ENCODE measurements at places on chromosomes 1 and 21.

GRCh38 chr1:15455522-15455921 lies 1.0 kb upstream of the CELA2A start:
- DNase-seq = no peak

GRCh38 chr1:201088901-201089525 lies 23.2 kb downstream of the CACNA1S start:
- no peak for DNase-seq

DNA sequence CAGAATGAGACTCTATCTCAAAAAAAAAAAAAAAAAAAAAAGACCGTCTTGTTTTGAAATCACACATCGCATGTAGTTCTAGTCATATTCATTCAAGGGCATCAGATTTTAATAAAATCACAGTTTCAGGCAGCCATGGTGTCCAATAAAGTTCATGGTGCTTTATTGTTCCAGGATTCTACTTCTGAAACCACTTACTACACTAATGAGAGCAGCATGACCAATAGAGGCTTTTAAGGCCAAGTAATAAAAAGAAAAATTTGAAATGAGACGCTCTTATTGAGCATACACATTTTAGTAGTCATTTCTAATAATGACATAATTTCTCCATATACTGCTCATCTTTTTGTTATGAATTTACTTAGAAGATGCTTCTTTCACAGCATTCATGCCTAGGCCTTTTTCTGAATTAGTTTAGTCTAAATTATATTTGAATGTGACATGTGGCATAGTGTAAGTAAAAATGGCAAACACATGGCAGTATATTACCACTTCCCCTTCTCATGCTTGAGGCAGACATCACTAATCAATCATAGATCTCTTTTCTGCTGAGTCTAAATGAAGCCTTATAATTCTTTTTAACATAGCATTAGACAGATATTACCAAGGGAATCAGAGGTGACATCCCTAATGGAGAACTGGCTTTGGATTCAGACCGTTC lies 18.5 kb downstream of the NTMT2 start:
- no peak for DNase-seq

GRCh38 chr1:116738673-116739370 lies 15.4 kb upstream of the CD2 start:
- DNase-seq = no peak

GRCh38 chr1:201251851-201252430 lies 31.4 kb upstream of the PKP1 start:
- no peak for DNase-seq

DNA sequence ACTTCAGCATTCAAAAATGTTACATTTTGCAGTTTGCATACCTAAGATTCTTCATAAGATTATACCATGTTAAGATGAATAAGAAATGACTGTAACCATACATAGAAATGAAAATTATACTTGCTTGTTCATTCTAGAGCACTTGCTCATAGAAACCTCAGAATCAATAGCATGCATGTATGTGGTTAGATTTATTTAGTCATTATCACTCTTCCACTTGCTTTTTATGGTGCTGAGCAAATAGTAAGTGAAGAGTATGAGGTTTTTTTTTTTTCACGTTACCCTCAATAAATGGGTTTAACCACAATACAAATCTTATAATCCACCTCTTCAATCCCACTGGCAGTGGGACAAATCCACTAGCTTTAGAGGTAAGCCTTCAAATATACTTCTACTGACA lies 84.7 kb downstream of the LRRC53 start:
- DNase-seq = no peak

- DNase-seq = no peak
Measured at GRCh38 chr1:62720946-62721554, 32.9 kb upstream of the DOCK7 start.

GRCh38 chr1:237864338-237865244 lies 26.1 kb downstream of the ZP4 start:
- peak; percentile 51 for DNase-seq

DNA sequence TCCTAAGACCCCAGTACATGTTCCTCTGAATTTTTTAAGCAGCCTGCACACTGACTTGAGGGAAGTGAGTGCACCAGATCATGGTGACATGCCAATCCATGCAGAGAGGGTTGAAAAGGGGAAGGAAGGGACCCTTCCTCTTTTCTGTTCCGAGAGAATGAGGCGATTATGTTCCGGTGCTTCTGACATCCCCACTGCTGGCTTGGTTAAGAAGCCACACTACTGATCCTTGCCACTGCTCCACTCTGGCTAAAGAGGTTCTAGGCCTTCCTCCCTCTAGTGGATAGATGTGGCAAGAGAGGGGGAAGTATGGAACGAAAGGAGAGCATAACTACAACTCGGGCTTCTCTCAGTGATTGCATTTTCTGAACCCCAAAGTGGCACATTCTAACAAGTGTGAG lies 1.8 kb upstream of the CYB5R1 start:
- no peak for DNase-seq

- DNase-seq = no peak
Measured at GRCh38 chr1:96488777-96489176, 232.8 kb upstream of the PTBP2 start.

DNA sequence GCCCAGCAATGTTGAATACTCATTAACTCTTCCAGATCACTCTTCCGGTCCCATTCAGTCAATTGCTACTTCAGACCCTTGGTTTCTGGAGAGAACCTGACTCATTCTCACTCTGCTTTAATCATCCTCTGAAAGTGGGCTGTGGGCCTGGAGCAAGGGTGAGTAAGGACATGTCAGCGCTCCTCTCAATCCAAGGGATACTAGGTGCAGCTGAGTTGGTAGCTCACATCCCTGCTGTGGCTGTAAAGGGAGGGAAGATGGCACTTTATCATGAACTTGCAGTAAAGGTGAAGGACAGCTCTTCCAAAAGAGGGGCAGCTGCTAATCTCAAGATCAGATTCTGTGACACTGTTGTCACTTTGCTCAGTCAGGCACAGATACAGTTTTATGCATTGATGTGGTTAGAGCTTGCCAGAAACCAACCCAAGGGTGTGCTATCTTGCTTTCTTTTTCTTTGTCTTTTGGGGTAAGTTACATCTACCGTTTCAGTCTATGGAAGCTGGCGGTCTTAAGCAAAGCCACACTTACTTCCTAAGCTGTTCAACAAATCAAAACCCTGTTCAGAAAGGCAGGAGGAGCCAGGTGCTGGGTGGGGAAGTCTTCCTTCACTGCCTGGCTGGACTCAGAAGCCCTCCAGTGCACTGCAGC lies 26.5 kb upstream of the NTPCR start:
- DNase-seq = no peak

- DNase-seq = no peak
Measured at GRCh38 chr1:40232444-40232843, 15.3 kb upstream of the TMCO2 start.

GRCh38 chr1:57474137-57474750 lies 50.4 kb upstream of the DAB1 start:
- no peak for DNase-seq

- no peak for DNase-seq
Measured at GRCh38 chr1:173140733-173141132, 66.4 kb downstream of the TNFSF4 start.

DNA sequence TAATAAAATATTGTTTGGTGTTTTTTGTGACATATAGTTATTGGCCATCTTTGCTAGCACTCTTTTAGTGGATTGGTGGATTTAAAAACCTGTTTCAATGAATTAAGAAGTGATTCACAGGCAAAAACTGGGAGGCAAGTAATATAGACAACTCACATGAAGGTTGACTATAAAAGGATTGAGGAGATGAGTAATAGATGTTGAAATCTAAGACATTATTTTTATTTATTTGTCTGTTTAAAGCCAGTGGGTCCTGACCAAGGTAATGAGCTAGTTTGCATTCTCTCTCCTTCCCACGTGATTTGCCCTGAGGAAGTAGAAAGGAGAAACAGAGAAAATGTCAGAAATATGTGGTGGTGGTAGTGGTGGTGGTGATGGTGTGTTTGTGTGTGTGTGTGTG lies 351.5 kb upstream of the ZP4 start:
- no peak for DNase-seq

DNA sequence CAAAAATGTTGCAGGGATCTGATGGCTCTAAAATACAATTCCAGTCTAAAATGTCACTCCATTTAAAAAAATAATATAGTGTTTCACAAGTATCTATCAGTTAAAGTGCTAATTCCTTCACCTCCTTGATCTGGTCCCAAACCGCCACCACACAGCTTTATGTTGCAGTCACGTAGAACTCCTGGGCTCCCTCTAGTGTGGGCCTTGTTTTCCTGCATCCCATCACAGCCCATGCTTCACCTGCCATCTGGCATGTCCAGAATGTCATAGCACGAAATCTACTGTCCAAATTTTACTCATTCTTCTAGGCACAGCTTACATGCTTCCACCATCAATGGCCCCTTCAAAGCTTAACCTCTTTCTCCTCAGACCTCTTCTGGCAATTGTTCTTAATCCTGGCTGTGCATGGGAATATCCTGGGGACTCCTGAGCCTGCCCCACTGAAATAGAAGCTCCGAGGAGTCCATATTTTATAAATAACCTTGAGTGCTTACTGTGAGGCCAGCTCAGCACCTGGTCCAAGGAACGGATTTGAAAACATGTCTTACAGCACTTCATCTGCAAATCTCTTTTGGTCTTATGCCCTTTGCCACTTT lies 15.5 kb downstream of the FYB2 start:
- DNase-seq = no peak

DNA sequence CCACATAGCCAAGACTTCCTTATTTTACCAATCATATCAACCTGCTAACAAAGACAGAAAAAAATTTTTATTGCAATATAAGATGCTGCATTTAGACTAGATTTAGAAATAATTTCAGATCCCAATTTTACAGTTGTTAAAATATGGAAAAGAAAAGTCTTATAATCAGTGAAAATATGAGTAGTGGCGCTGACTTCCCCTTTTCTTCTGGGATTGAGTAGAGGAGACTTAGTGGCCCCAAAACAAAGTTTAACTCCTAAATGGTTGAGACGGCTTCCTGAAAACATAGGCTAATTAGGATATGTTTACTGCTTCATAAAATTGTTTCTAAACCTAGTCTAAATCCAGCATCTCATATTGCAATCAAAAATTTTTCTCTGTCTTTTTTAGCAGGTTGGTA lies 68.4 kb downstream of the RAB3GAP2 start:
- no peak for DNase-seq

DNA sequence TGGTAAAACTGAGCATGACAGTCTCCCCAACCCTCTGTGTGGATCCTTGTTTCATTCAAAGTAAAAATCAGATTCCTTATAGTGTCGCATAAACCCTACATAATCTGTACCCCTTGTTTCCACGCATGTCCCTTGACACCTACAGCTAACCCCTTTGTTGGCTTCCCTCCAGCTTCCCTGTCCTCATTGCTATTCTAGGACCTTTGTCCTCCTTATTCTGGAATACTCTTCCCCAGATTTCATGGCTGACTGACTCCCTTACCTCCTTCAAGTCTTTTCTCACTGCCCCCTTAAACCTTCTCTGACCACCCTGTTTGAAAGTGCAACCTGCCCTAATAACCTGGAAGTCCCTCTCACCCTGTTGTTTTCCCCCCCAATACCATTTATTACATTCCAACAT lies 4.0 kb downstream of the RNF11 start:
- DNase-seq = peak; percentile 36

DNA sequence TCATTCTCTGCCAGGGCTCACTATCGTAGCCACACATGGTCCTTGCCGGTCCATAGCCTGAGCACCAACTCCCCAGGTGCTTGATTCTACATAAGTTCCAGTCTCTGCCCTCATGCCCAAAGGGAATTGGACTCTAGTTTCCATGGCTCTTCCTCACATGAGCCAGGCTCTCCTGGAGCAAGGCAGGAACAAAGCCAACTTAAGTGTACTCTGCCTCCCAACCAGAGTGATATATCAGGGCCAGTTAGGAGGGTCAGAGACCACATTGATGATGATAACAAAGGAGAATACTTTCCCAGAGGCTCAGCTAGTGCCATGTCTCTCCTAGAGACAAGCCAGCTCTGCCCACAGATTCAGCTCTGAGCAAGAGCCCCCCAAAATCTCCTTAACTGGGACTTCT lies 70.9 kb downstream of the ERI3 start:
- DNase-seq = no peak

DNA sequence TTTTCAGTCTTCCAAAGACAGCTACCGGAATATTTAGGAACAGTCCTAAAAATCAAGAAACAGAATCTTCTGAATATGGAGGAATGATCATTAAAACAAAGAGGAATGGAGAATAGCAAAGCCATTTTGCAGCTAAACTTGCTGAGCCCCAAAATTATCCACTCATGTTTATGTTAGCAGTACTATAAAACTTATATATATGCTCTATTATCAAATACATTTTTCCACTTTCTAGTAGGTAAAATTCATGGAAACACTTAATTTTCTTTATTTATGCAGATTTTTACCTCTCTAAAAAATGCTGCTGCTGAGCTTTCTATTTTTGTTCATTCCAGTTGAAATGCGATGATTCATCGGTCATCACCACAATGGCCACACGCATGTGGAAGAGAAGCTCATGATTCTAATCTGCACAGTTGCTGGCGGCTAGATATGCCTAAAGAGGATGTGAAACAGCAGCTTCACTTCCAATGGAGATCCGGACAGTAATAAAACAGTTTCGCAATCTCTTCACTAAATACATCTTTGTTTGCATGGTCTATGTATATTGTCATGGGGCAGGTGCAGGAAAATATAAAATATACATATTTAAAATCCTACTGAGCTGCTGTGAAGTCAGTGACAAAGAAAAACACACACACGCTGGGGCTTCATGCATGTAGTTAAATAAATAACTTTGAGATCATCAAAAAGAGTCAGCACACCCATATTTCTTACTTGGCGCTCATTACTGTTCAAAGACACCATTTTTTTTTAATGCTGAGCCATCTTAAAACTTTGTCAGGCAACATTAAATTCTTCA lies 292.2 kb downstream of the SMYD3 start:
- no peak for DNase-seq

- no peak for DNase-seq
Measured at GRCh38 chr1:69920426-69920825, 285.0 kb downstream of the LRRC40 start.

GRCh38 chr1:160610569-160611242 lies 31.4 kb upstream of the CD84 start:
- DNase-seq = no peak

DNA sequence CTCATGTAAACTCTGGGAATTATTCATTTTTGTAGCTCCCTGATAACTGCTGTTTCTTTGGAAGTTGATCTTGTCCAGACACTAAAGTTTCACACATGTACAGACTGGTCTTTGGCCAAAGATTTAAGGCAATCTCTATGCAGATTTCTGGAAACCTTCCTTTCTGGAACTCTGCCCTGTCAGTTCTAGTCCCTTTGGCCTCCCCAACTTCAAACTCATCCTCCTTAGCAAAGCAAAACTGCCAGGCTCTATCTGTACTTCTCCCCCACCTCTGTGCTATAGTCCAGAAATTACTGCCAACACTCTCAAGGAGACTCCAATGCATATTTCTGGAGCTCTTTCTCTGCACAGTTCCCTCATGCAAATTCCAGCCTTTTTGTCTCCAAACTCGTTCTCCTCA lies 36.5 kb downstream of the C1orf198 start:
- DNase-seq = no peak

DNA sequence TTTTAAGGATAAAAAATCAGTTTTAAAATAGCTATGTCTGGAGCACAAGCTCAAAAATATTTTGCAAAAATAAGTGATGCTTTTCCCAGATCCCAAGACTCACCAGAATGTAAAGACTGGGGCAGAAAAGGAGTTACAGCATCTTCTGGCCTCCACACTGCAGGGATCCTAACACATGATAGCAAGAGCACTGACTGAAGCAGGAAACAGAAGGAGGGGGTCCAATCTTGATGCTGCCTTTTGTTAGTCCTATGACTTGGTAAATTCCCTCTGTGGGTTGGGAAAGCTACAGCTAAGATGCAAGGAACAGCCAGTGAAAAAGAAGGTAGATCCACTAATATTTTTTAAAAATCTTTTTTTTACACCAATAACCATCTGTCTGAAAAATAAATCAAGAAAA lies 54.2 kb upstream of the TNR start:
- no peak for DNase-seq

Data from right renal pelvis (tissue), 4 donors.